ENCODE measurements at places on chromosomes 12 and 14.
A peak's percentile ranks its signal among the peaks of the same experiment; 100 is the strongest.

- no peak for DNase-seq
Observed at GRCh38 chr14:99203080-99203479, 68.9 kb downstream of the BCL11B start.

DNA sequence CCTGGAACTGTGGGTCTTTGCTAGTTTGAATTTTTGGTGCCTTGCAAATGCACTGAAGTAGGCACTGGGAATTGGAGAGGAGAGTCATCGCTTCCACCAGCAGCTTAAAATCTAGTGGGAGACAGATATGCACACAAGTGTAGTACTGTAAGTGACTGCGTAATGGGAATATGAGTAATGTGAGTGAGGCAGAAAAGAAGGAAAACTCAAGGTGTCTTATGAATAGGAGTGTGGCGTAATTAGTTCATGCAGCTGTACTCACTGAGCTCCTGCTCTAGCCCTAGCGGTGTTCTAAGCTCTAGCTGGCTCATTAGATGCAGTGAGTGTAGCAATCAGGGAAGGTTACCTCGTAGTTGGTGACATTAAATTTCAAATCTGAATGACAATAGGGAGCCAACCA is 2.8 kb downstream of the TCP11L2 start:
- DNase-seq = no peak

DNA sequence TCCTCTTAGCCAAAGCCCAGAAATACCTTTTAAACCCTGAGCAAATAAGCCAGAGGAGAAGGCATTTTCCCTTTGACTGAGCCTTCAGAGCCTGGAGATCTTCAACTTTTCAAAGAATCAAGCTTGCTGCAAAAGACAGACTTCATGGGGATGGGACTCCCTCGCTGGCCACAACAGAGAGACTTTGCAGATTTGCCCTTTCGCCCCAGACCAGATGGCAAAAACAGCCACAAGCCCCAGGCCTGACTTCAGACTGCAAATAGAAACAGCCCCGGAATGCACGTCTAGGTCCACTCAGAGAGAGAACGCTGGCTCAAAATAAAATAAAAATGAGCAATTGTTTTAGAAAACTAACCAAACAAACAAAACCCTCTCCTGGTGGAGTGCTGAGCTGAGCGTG is 114.6 kb upstream of the MED13L start:
- no peak for DNase-seq

DNA sequence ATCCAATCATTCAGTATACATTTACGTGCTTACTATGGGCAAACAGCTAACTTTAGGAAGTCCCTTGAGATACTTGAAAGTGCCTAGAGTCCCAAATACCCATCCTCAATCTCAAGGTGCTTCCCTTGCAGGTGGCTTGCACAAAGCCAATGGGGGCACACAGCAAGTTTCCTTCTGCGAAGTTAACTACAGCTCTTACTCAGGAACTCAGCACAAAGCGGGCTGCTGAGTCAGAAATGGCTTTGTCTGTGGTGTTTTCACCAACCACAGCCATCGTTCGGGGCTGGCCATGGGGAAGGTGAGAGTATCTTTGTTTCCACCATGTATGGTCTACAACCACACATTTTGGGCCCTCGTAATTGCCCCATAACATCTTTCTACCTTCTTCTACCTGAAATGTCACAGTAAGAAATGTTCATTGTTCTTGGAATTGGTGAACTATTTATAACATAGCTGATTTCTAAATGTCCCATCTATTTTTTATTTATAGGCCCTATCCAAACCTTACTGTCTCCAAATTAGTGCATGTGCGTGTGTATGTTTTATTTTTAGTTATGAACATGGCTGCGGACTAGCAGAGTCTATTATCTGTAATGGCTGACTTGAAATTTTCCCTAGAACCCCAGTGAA is 13.9 kb downstream of the MFAP5 start:
- DNase-seq = peak; percentile 68

DNA sequence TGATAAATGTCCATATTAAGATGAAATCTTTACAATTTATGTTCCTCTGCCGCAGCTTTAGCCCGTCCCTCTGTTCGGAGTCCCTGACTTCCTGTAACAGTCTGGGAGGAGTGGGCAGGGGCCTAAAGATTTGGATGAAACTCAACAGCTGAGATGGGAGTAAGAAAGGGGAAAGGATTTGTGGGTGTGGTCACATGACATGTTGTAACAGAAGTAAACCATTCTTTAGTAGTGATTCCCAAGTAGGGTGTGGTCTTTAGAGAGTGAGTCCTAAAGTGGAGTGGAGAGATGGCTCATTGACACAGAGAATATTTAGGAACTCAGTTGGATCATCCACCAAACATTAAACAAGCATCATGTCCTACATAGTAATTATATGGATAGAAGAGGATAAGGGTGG is 12.9 kb downstream of the TMEM117 start:
- no peak for DNase-seq

GRCh38 chr12:99087278-99087677 is 442.2 kb downstream of the APAF1 start:
- DNase-seq = no peak

DNA sequence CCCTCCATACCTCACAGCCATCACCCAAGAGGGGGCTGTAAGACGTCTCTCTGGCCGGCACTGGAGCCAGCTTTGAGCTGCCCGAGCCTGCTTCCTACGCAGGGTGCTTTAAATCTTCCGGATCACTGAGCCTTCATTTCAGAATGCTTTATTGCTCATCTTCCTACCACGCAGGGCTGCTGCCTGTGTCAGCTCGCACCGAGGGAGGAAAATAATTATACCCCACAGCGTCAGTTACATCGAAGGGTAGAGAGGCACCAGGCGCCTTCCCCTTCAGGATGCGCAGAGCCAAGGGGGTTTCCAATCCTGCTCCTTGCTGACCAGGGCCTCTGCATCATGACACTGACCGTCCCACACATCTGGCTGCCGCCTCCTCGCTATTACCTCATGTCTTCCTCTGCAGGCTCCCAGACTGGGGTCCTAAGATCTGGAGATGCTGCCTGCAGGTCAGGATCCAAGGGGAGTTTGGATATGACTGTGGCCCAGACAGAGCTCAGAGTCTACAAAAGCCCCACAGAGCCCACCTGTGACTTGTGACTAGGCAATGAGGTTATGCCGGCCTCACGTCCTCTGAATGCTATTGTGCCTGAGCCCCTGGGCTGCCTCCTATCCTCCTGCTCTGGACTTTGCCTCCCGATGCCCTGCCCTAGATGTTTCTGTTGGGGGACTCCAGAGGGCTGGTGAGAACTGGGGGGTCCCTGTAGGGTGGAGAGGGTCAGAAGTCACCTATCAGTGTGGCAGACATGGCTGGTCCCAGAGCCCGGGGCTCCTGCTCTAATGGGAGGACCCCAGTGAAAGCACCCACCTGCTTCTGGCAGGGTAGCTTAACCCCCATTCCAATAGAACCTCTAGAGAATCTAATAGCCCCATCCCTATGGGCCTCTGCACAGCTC is 220.3 kb upstream of the RTL1 start:
- DNase-seq = no peak

- no peak for DNase-seq
Observed at GRCh38 chr14:67446371-67447032, 34.5 kb upstream of the PLEK2 start.

DNA sequence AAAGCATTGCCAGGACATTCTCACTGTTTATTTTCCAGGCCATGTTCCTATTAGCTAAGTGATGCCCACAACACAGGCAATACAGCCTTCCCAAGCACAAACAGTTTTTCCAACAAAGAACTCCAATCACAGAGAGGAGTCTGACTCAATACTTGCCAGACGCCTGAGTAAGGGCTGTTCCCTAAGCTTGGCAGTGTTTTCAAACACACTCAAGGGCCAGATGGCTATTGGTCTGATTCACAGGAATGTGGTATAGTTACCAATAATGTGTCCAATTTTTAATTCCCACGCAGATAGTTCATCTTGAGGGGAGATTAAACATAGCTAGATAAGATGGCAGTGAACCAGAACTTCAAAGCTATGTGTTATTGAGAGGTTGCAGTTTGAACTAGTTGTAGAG is 381.0 kb downstream of the SNAPC1 start:
- DNase-seq = no peak

DNA sequence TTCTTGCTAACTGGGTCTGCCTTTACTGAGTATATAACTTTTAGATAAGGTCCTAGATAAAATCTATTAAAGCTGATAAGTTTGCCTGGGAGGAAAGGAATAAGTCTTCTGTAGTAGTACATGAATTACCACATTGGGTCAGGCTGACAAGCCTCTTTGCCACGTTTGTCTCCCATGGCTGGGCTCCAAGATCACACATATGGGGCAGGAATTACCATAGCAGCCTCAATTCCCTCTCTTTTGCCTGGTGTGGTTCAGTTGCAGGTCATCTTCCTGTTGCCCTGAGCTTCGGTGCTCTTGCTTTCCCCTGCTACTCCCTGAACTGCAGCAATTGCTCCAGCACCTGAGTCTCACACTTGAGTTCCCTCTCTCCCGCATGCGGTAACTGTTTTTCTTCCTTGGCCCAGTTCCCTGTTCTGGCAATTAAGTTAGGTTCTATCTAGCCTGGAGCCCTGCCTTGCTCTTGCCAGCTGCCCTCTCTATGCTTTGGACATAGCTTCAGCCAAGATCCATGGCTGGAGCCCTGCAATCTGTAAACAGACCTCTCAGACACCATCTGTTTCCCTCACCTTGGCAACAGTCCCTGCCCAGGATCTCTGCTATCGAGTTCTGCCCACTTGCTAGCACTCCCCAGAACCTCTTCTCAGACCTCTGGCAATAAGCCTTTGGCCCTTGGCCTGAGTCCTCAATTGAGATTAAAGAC is 5.8 kb upstream of the GLT8D2 start:
- no peak for DNase-seq

- no peak for DNase-seq
Observed at GRCh38 chr12:50221228-50222008, 54.2 kb upstream of the CERS5 start.

DNA sequence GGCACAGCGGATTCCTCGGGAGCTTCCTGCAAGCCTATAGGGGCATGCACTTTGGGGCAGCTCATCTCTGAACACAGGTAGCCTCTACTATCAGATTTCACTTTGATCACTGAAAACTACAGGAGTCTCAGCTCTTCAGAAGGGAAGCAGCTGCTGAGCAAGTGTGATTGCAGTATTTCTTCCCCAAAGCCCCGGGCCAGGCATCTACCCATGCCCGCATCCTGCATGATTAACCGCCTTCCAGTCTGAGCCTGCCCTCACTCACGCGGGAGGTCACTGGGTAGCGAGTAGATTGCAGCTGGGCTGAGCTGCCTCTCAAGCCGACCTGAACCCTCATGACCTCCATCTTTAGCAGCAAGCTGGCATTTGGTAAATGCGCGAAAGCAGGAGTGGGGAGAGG is 334.7 kb downstream of the DPF3 start:
- DNase-seq = no peak

All from stimulated activated CD4-positive, alpha-beta T cell treated with anti-CD3 and anti-CD28 coated beads, Interleukin-2, amount 100 ng/mL, for 24 hours (primary cell).